ENCODE measurements at places on chromosomes 5 and 9. TPM values are rescaled to one million over a fixed set of nuclear protein-coding genes. Genes with fewer than 3 reads are reported as not detected.
A peak's percentile ranks its signal among the peaks of the same experiment; 100 is the strongest.

DNA sequence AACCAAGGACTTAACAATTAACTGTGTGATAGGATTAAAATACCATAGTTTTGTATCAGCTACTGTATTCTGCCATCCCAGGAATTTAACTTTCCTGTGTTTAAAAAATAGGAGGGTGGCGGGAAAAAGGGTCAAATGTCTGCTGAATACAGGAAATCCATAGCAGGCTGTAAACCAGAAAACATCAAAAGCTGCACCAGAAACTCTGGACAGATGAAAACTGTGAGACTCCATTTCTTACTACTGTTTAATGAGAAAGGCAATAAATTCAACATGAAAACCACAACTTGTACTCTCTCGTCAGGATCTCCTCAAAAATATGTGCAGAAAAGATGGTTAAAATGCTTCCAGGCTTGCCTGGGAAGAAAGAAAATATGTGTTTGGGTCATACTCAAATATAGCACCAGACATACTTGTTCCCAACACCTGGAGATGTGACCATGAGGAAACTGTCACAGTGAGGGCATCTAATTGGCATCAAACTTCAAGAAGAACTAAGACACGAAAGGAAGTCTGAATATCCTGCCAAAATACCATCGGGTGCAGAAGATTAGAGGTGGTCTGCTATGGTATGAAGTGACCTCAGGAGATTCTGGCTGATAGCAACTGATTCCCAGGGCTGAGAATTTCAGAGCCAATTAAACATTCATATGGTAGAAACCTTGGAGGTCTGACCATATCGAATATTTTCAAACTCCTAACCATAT is 164.7 kb upstream of the TARS1 start:
- DNase-seq, result peak; percentile 89

DNA sequence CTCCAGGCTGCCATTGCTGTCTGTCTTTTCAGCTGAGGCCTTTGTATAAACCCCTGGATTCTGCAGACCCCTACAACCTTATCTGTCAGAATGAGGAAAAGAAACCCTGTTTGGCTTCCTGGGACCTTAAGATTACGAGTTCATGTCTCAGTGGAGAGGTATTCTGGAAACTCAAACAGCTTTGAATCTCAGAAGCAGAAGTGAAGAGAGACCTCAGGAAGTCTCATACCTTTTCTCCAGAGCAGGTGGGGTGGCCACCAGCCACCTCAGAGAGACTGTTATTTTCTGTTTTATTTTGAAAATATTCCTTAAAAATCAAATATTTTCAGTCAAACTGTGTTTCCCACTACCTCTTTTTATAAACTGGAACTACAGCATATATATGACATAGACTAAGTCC is 457.5 kb downstream of the TMEM232 start:
- no peak for DNase-seq

Gene SLC45A2
- total RNA-seq, result 0.82 TPM

DNA sequence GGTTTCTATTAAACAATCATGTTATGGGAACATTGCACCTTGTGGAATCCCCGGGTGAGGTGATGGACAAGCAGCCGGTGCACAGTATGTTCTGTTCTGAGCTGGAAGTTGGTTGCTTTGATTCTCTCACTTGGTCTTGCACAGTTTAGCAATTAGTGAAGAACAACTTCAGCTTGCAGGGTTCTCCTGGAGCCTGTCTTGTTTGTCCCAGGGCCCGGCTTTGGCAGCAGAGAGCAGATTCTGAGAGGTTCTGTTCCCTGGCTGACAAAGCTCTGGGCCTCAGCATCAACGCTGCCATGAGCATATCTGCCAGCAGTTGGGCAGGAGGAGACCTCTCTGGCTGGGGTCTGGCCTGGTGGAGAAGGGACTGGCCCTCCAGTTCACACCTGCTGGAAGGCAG is 16.9 kb downstream of the GADD45G start:
- DNase-seq, result no peak

Gene ECSCR
- total RNA-seq, result 1.00 TPM

All from astrocyte (in vitro differentiated cells and primary cell).